Activated naive CD4-positive, alpha-beta T cell treated with Interleukin-2 at 50 U/mL for 16 hours (primary cell): ENCODE measurements at places on chromosomes 6 and 20.

DNA sequence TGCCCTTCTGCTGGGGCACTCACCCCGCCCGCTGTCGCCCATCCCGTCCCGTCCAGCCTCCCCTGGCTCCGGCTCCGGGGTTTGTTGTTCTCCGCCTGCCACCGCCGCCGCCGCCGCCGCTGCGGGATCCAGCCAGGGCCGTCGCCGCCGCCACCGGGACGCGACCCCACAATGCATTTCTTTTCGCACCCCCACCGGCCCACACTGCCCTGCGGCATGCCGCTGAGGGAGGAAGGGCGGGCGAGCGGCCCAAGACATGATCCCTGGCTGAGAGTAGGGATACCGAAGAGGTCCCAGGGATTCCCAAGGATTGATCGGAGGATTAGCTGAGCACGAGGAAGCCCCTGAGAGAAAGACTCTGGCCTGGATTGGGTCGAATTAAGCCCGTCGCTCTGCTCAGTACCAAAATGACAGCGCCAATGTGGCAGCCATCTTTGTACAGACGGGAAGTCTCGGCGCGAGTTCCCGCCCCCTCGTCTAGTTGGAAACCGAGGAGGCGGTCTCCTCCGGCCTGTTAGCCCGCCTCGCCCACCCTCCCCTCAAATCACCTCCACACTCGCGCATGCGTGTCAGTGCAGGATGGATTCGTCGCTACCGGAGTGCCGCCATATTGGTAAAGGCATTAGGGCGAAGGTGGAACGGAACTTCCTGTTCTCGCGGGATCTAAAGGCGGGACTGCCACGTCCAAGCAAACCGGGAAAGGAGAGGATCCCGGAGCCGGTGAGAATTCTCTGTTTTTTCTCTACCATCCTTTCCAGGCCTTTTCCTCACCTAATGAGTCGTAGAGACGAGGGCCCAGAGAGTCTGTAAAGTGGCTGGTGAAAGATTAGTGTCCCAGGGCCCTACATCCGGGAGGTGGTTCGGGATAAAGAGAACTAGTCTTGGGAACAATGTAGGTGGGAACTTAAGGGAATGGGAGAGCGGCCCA is at the start of the genes RXRB and SLC39A7:
TSS of gene RXRB (minus strand) at position 447 of the 928 bp plus-strand sequence. CDS start at position 258, 189 bp downstream.
TSS of gene SLC39A7 (plus strand) at position 649 of the 928 bp plus-strand sequence. CDS start 379 bp downstream, outside the sequence.
- DNase-seq: peak; percentile 99

GRCh38 chr6:157756708-157757429 is 66.2 kb upstream of the SNX9 start:
- DNase-seq: peak; percentile 84

DNA sequence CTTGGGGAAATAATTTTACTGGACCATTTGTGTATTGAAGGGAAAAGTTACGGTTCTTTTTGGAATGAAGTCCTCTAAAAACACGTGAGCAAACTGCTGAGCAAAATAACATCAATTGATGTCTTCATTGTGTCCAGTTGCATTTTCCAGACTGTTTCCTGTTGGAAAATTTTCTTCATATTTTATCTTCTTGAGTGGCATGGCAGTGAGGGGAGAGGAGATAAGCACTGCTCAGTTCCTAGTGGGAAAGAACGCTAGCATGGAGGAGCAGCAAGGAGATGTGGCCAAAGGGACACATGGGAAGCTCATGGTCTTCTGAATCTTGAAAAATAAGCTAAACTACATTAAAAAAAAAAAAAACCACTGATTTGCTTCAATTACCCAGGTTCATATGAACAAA is 776.0 kb downstream of the TFAP2A start:
- DNase-seq: no peak

DNA sequence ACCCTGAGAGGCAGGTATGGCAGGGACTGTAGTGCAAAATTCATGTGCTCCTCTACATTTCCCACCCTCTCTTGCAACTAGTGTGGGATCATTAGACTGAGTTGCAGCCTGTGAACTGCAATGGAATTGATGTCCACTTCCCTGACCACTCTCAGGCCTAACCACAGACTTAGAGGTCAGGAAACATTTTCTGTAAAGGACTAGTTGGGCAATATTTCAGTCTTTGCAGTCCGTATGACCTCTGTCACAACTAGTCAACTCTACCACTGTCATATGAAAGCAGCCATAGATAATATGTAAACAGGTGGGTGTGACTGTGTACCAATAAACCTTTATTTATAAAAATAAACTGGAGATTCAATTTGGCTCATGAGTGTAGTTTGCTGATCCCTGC is 134.4 kb upstream of the TOP1 start:
- DNase-seq: no peak

GRCh38 chr6:47581591-47581990 is 104.0 kb downstream of the CD2AP start:
- DNase-seq: no peak

GRCh38 chr20:63079971-63080370 is 73.2 kb upstream of the BHLHE23 start:
- DNase-seq: no peak

- DNase-seq: no peak
Observed at GRCh38 chr6:140844167-140844566, 1288.6 kb upstream of the GJE1 start.

GRCh38 chr6:165488624-165489295 is 174.3 kb downstream of the PDE10A start:
- no peak for DNase-seq

GRCh38 chr6:122352981-122353664 is 46.3 kb upstream of the HSF2 start:
- DNase-seq: no peak

DNA sequence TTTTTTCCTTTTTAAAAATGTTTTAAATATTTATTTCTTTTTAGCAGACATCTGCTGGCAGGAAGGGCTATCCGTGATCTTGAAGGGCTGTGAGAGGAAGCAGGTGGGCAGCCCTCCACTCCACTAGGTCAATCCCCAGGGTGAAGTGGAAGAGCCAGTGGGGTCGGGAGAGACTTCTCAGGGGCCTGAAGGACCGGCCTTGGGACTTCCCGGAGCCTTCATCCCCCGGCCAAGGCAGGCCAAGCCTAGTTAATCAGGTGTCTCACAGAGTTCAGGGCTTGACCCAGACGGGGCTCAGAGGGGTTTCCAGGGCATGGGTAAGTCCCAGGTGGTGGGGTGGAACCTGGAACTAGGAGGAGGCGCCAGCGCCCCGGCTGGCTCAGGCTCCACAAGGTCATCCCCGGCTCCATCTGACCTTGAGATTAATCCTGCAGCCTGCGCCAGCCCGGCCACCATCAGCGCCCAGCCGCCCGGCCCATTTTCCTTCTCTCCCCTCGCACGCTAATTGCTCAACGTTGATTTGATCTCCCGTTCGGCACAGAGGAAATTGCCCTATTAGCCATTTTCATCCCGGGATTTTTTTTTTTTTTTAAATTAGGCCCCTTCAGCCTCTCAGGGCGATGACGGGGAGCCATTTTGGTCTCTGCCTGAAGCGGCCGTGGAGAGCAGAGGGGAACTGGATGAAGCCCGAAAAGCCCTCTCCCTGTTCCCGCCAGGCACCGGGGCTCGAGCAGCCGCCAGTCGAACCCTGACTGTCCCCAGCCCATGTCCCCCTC is 44.4 kb downstream of the MDFI start:
- DNase-seq: no peak

GRCh38 chr6:127855542-127856159 is 45.2 kb downstream of the THEMIS start:
- peak; percentile 54 for DNase-seq

DNA sequence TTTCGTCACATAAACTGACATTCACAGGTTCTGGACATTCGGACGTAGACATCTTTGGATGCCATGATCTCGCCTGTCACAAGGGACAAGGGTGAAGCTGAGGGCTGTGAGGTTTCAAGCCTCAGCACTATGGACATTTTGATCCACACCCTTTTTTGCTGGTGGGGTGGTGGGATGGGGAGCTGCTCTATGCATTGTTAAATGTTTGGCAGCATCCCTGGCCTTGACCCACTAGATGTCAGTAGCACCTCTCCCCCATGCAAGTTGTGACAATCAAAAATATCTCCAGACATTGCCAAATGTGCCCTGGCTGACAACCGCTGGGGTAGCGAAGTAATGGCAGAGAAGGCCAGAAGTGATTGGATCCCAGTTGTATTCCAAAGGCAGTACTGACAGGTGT is 229.4 kb downstream of the TSHZ2 start:
- DNase-seq: no peak

DNA sequence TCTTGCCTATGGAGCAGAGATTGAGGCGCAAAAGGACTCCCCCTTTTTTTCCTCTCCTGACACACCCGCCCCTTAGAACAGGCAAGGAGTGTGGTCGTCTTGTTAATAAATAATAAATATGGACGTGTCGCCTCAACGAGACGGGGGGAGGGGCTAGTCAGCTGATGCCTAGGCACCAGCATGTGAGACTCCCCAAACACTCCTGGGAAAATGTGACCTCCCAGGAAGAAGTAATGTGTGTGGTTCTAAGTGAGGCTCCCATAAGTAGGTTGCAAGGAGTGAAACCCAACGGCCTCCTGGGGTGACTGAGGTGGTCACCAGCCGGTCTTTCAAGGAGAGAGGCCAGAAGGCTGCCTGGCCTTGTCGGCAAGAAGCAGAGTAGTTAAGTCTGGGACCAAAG is 1.1 kb upstream of the FAXC start:
- DNase-seq: no peak

DNA sequence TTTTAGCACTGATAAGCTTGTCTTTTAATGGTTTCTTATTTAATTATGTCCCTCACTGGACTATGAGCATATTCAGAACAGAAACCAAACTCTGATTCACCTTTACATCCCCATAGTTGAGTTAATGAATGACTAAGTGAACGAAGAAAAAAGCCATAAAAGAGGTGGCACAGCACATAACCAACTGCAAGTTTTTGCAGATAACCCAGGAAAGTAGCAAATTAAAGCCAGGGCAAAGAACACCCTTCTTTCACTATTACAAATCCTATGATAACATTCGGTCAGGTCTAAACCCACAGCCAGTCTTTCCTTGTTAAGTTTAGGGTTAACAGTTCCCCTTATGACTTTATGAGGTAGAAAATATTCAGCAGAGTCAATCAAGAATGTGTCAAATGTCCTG is 102.7 kb downstream of the RIN2 start:
- DNase-seq: no peak

GRCh38 chr6:14037402-14038277 is 79.9 kb upstream of the CD83 start:
- DNase-seq: no peak

- no peak for DNase-seq
Observed at GRCh38 chr6:128141932-128142331, 241.1 kb upstream of the THEMIS start.

DNA sequence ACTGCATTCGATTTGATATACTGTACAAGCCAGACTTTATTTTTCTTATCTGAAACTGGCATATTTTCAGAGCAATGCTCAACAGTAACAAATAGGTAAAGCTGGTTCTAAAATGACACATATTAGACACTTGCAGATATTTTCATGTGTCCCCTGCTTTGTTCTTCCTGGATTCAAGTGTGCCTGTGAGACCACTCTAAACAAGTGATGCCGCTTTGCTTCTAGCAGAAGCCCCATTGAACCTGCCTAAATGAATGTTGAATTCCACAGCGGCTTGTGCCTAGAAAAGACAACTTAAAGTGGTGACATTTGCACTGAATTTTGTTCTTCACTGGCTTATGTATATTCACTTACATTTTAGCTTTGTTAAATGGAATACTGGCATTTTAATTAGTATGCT is 115.7 kb downstream of the AKAP7 start:
- no peak for DNase-seq
